ENCODE measurements at places on chromosomes 1 and 21.
A peak's percentile ranks its signal among the peaks of the same experiment; 100 is the strongest.

DNA sequence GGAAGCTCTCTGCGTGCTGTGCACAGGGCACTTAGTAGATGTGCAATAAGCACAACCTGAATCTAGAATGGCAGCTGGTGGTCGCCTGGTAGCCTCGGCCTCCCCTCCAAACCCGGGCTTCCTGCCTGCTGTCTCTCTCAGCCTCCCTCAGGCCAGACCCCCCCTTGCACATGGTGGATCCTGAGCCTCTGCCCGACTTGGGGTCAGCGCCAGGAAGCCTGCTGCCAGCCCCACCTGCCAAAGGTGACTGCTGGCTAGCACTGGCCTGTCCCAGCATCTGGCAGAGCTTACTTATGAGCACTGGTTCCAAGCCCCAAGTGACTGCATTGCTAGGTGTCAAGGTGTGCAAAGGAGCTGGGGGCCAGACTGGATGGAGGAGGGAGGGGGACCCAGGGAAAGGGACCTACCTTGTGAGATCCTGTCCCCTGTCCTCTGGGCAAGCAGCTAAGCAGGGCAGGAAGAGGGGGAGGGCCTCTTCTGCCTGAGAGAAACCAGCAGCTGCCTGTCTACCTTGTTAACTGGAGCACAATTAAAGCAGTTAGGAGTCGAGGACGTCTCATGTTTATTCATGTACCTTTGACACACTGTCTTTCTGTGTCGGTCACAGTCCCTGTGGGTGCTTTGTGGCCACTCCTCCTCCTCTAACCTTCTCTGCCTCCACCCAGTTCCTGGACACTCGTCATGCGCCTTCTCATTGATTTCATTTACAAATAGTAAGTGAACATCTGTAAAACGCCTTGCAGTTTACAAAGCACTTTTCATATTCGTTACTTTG is 100.9 kb downstream of the DDX20 start:
- no peak for DNase-seq

DNA sequence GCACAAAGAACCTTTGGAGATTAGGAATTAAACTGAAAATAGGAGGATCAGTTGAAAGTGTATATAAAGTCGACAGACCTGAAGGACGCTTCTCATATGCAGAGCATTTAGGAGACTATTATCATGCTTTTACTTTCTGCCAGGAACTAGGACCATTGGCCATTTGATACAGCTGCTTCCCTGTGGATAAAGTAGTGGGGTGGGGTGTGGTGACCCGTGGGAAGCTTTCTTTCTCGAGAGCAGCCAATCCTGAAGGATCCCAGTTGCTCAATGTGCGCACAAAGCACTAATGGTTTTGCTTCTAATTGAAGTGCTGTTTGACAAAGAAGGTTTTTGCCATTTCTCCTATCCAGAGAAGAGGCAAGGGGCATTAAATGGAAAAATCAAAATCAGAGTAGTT is 14.9 kb upstream of the CD55 start:
- no peak for DNase-seq

DNA sequence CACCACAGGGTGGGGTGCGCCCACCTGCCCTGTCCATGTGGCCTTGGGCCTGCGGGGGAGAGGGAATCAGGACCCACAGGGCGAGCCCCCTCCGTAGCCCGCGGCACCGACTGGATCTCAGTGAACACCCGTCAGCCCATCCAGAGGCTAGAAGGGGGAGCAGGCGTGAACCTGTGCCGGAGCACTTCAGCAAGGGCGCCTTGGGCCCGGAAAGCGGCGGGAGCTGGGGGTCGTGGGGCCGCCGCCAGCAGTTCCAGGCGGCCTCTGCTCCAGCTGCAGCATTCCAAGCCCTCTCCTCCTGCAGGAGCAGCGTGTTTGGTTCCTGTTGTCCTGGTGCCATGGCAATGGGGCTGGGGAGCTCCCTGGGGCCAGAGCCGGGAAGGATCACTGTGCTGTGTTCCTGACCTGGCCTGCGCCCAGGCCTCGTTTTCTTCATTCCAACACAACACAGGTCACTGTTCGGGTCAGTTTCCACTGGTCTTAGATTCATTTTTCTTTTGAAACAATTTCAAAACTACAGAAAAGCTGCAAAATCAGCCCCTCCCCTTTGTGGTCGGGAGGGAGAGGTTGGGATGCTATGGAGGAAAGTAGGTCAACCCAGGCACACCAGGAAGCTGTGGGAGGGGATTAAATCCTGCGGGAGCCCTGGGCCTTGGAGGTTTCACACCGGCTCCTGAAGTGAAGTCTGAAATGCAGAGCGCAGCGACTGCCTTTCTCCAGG is 18.8 kb downstream of the SLX9 start:
- no peak for DNase-seq

DNA sequence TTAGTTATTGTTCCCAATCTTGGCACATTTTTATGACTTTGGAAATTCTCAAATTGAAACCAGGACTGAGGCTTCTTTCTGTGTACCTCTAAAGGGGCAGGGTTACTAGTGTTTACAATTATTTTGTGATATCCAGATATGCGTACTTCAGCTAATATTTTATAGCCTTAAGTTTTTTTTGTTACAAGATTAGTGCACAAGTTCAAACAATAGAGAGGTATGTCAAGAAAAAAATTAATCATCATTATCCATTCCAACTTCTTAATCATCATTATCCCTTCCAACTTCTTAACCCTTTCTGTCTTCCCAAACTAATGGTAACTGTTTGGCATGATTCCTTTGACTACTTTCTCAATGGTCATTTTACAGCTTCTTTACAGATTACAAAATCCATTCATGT is 272.9 kb upstream of the C1orf105 start:
- DNase-seq, result no peak

DNA sequence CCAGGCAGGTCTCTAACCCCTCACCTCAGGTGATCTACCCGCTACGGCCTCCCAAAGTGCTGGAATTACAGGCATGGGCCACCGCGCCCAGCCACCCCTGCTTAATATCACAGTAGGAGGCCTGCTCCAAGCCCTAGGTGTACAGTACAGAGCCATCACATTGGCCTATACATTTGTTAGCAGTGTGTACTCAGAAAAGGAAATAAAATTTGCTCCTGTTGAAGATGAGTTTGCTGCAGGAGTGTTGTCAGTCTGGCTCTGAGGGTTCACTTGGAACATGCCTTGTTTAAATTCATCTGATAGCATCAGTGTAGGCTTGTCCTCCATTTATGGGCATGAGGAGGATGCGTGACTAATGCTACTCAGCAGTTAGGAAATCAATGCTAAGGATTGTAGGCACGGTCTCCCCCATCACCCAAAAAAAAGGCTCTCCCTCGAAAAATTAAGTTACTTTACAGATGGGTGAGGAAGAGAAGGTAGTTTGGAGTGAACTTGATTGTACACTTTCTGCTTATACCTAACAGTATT is 4.6 kb upstream of the ENAH start:
- no peak for DNase-seq

GRCh38 chr21:16291296-16291695 is 561.5 kb downstream of the USP25 start:
- no peak for DNase-seq

GRCh38 chr1:39992234-39992633 is 37.3 kb downstream of the MFSD2A start:
- DNase-seq, result no peak

DNA sequence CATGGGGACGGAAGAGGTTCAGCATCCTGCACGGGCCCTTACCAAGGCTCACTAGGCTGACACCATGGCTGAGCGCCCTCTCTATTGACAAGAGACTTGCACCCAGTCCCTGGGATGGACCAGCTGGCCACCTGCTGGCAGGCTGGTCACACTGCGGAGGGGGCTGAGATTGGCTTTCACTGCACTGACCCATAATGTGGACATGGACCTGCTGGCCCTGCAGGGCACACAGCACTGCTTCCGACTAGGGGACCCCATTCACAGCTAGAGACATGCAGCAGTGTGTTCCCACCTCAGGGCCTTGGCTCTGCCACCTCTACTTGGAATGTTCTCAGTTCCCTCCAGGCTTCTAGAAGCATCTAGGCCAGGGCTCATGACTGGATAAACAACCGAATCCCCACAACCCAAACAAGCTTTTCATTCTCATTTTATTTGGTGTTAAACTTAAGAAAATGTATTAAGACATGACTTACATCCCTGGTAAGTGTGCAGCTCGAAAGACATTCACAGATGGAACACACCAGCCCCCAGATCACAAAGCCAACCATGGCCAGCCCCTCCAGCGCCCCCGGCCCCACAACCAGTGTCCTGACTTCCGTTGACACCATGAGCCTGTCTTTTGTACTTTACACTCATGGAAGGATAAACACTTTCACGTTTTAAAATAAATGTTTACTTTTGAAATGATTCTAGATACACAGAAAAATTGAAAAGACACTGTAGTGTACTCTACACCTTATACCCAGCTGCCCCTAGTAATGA is 9.3 kb upstream of the SRARP start:
- peak; percentile 48 for DNase-seq

DNA sequence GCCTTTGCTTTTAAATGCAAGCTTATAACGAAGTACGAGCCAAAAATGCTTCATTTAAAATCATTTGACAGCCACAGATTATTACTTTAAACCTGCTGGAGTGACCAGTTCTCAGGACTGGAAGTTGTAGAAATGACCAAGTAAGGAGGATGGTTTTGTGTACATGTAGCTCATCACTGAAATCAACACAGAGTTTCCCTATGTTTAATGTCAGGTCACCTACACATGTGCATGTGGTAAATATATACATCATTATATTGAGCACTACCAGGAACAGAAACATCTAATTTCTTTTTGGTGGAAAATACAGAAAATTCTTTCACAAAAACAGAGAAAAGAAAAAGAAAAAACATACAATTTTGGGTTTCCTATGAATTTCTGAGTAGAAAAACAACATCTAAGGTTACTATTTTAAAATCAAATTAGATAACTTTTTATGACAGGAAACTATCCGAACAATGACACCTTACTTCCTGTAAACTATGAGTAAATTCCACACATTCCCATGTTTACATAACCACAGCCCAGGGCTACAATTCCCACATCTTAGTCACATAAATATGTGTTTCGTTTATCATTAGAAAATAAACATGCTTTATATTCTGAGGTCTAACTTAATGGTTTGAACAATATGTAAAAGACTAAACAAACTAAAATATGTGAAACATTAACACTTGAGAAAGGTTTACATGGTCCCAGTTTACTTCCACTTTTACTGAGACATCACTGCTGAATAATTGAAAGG is 73.6 kb downstream of the ZNF281 start:
- no peak for DNase-seq

- DNase-seq, result no peak
Measured at GRCh38 chr1:224375059-224375458, 18.4 kb downstream of the CNIH4 start.

DNA sequence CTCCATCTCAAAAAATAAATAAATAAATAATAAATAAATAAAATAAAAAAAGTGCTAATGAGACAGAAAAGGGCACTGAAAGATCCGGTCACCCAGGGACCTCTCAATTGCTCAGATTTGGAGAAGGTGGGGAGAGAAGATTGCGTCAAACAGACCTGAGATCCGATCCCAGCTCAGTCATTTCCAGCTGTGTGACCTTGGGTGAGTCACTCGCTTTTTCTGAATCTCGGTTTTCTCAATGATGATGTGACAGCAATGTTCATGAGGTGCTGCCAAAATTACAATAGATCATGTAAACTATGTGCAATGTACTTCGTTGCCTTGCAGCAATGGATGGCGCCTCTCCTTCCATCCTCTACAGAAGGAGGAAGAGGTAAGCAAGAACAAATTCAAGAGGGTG is 11.1 kb upstream of the MEF2D start:
- no peak for DNase-seq

- no peak for DNase-seq
Measured at GRCh38 chr1:210022044-210022443, 84.0 kb downstream of the SYT14 start.

DNA sequence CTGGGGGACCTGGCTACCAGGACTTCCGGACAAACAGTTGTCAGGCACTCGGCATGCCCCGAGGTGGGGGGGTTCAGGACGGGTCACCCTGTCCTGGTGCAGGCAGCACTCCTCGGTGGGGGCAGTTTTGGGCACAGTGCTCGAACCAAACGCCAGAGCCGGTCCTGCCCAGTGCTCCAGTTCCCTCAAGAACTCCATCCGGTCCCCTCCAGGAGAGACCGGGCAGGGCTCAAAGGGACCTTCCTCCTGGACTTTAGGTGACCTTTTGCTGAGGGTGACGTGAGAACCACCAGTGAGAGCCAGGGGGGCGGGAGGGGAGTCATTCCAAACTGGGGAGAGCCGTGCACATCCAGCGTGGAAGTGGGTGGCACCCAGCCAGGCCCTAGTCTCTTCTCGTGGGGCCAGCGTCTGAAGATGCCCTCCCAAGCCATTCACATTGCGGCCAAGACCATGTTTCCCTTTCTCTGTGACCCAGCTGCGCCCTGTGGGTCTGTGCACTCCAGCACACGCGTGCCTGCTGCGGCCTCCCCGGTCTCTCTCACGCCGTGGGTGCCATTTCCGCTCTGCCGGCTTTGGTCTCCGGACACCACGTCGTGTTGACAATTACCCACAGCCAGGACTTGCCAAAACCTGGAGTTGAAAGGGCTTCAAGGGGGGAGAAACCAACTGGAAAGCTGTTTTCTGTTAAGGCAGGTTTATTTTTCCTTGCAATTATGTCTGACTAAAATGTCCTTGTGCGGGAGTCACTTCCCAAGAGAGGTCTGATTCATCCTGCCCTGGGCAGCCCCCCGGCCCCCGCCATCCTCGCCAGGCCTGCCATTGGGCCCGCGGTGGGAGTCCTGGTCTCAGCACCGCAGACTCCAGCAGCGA is 178.8 kb upstream of the ARHGEF16 start:
- no peak for DNase-seq

DNA sequence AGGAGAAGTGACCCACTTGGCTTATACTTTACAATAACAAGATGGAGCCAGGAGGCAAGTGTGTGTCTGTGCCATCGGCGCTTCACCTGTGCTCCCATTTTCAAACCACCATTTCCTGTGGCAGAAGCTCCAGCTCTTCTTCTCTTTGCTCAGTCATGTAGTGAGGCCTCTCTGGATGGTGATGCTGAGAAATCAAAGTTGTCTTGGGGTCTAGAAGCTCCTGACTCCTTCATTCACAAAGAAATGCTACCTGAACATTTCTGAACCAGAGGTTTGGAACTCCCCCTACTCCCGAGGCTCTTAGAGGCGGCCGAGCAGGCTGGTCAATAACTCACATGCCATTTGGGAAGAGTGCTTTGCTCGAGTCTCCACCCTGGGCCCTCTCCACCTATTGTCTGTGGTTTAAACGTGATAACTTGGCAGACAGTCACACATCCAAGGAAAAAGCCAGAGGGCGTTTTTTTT is 18.0 kb downstream of the SLAMF1 start:
- no peak for DNase-seq
